WTC11 (cell line): ENCODE measurements at places on chromosomes 5 and 9.
A peak's percentile ranks its signal among the peaks of the same experiment; 100 is the strongest.

DNA sequence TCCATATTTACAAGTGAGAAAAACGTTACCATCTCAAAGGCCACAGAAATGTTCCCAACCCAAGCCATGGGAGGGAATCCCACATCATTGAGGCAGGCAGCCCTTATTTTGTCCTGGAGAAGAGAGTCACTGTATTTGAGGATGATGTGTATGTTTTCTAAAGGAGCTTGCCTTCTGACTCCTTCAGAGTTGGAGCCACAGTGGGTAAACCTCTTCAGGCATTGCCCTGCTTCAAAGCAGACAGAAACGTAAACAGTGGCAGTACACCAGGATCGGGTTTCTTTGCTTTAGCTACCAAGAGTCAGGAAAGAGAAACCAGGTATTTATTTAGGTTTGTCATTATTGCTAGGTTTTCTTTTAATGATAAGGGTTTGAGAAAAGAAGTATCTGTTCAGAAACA lies 45.7 kb downstream of the MUSK start:
- H3K4me1 ChIP-seq = peaks cover 15% of the 10 kb centered on the region
- peak overlapping the region; percentile 77 for H3K27ac ChIP-seq
- DNase-seq = no peak
- no peak overlapping the region for H3K4me3 ChIP-seq
- no peaks in the 10 kb centered on the region for H3K27me3 ChIP-seq

DNA sequence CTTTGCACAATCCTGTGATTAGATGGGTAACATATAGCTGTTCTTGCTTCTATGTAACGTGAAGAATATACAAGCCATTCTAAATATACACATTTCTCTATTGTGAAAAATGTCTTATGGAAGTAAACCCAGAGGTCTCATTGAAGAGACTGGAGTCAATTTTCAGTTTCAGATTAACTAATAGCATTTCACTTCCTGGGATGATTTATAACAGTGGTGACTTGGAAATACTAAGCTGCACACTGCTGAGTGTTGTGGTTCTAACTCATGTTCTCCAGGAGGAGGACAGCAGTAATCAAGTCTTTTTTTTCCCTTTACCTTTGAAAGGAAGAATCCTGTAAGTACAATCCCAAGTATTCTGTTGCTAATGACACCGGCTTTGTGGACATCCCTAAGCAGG lies 3.3 kb downstream of the CTSL start:
- peaks cover 6% of the 10 kb centered on the region; the same call in 1 of the 2 replicates for H3K36me3 ChIP-seq
- H3K4me3 ChIP-seq = no peak overlapping the region
- H3K27me3 ChIP-seq = peaks cover 13% of the 10 kb centered on the region
- peaks cover 11% of the 10 kb centered on the region for H3K4me1 ChIP-seq

- no peak overlapping the region for H3K27ac ChIP-seq
- no peaks in the 10 kb centered on the region for H3K4me1 ChIP-seq
- no peak overlapping the region for H3K4me3 ChIP-seq
- H3K27me3 ChIP-seq = no peaks in the 10 kb centered on the region
- no peaks in the 10 kb centered on the region for H3K36me3 ChIP-seq
- DNase-seq = no peak
Measured at GRCh38 chr9:28616310-28616709, 1043.0 kb upstream of the C9orf72 start.

- no peak overlapping the region for H3K27ac ChIP-seq
- no peak overlapping the region for H3K4me3 ChIP-seq
- no peak for DNase-seq
- H3K4me1 ChIP-seq = no peaks in the 10 kb centered on the region
- H3K27me3 ChIP-seq = no peaks in the 10 kb centered on the region
- no peaks in the 10 kb centered on the region for H3K36me3 ChIP-seq
Measured at GRCh38 chr5:148849461-148849860, 23.1 kb downstream of the ADRB2 start.

DNA sequence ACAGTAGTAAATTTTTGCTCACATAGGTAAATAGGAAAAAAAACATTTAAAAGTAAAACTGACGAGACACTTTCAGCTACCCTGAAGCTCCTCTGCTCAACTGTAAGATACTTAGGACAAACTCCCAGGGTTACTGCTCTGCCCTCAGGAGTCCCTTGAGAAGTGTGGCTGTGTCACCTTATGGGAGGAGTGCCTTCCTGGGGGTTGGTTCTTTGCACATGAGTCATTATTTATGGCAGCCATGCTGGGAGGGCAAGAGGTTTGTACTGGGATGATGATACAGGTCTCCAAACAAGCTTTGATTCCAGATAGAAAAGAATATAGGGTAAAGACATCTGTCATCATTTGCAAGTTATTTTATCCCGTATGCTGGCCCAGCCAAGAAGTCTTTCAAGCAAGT lies 45.9 kb downstream of the TTC1 start:
- H3K27me3 ChIP-seq = no peaks in the 10 kb centered on the region
- H3K4me1 ChIP-seq = no peaks in the 10 kb centered on the region; the same call in 1 of the 2 replicates
- H3K36me3 ChIP-seq = peaks cover 76% of the 10 kb centered on the region
- no peak for DNase-seq
- H3K4me3 ChIP-seq = no peak overlapping the region
- no peak overlapping the region for H3K27ac ChIP-seq

- H3K4me3 ChIP-seq = no peak overlapping the region
- no peaks in the 10 kb centered on the region for H3K36me3 ChIP-seq
- peaks cover 18% of the 10 kb centered on the region for H3K27me3 ChIP-seq
- H3K4me1 ChIP-seq = peaks cover 13% of the 10 kb centered on the region
- no peak for DNase-seq
Measured at GRCh38 chr9:100413839-100414420, 13.0 kb upstream of the MSANTD3 start.

DNA sequence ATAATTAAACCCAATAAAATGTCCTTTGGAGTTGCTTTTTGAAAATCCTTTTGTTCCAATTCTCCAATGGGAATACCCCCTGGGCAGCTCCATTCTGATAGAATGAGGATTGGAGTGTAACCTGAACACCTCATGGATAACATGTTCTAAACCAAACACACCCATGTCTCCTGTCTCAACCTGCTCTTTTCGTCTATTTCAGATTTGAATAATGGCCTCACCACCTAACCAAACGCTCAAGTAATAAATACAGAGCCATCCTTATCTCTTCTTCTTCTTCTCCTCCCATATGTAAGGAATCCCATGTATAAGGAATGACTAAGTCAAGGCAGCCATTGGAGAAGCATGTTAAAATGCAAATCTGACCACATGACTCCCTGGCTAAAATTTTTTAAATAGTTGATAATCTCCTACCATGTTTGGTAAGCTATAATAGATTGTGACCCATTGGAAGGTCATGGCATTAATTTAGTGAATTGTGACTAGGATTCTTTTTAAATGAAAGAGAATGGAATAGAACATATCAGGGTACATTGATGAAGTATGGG lies 26.0 kb downstream of the ELL2 start:
- H3K27ac ChIP-seq = no peak overlapping the region
- no peaks in the 10 kb centered on the region for H3K27me3 ChIP-seq
- H3K4me3 ChIP-seq = no peak overlapping the region

DNA sequence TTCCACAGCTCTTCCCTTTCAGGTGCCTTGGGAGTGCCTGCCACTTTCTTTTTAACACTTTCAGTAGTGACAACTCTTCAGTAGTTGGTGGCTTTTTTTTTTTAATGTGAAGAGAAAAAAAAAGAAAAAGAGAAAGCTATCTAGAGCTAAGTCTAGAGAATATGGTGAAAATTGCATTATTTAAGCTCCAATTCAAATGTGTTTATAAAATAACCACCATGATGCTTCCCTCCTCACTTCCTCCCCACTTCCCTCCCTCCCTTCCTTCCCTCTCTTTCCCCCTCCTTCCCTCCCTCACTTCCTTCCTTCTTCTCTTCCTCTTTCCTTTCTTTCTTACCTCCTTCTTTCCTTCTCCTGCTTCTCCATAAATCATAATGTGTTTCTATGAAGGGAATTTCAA lies 456.7 kb upstream of the ACTBL2 start:
- H3K27ac ChIP-seq = no peak overlapping the region
- no peaks in the 10 kb centered on the region for H3K27me3 ChIP-seq
- no peak overlapping the region for H3K4me3 ChIP-seq
- peaks cover 4% of the 10 kb centered on the region; the same call in 1 of the 2 replicates for H3K36me3 ChIP-seq
- DNase-seq = no peak

DNA sequence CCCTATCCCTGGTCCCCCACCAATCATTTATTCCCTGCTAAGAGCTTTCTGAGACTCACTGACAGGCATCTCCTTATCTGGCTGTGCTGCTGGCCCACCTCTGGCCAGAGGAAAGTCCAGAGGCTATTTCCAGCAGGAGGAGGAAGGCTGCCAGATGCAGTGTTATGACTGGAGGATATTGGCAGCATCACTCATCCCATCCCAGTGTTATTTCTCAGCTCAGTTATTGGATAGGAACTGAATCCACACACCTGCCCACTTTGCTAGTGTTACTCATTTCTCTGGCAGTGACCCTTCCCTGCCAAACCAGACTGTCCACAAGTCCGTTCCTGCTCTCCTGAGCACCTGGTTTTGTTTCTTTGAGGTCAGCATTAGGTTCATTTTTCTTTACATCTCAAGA lies 228.2 kb downstream of the GRIA1 start:
- no peak for DNase-seq
- no peaks in the 10 kb centered on the region for H3K4me1 ChIP-seq
- H3K27ac ChIP-seq = no peak overlapping the region
- H3K27me3 ChIP-seq = no peaks in the 10 kb centered on the region
- H3K4me3 ChIP-seq = no peak overlapping the region

DNA sequence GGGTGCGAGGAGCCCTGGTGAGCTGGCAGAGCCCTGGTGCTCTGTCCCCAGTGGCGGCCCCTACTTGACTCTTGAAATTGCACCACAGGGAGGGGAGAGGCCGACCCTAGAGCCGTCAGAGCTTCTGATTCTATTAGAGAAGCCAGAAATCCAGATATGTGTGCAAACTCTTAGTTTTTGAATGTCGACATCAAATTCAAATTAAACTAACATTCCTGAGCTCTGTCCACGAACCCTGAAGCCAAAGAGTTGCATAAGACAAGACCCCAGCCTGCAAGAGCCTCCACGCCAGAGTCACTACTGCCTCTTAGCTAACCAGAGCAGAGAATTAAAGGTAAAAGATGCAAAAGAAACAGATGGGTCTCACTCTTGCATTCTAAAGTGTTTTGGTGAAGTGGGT lies 29.8 kb upstream of the MSX2 start:
- peaks cover 43% of the 10 kb centered on the region for H3K4me1 ChIP-seq
- no peak overlapping the region for H3K27ac ChIP-seq
- no peak for DNase-seq
- H3K27me3 ChIP-seq = peaks cover 59% of the 10 kb centered on the region
- H3K4me3 ChIP-seq = no peak overlapping the region

- no peak overlapping the region for H3K27ac ChIP-seq
- 0 out of 2 replicates have a peak, but pooled peaks cover 2% of the 10 kb centered on the region for H3K4me1 ChIP-seq
- peaks cover 18% of the 10 kb centered on the region for H3K27me3 ChIP-seq
Measured at GRCh38 chr5:137501846-137502406, 2.8 kb upstream of the SPOCK1 start.

DNA sequence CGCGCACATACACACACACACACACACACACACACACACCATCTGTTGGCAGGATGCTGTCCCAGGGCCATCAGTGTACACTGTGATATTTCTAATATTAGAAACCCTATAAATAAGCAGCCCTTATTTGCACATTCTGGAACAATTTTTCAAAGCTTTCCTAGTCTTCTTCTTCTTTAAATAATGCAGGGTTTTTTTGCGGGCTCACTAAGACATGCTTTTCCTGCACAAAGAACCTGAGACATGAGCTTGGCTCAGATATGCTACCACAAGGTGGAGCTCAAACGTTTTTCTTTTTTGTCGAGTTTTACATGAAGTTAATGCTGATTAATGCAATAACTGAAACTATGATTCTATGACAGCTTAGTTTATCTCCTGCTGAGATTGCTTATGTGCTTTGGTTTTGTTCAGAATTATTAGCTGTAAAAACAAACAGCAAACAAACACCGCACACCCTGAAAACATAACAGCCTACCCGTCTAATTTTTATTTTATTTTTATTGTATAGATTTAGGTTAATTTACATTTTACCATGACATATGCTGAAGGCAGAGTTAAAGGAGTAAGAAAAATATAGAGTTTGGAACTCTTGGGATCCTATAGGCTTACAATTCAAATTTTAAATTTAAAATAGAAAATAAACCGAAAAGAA lies 95.8 kb downstream of the ALDH1A1 start:
- no peaks in the 10 kb centered on the region for H3K27me3 ChIP-seq
- DNase-seq = no peak
- H3K27ac ChIP-seq = no peak overlapping the region
- peaks cover 16% of the 10 kb centered on the region for H3K4me1 ChIP-seq
- H3K36me3 ChIP-seq = no peaks in the 10 kb centered on the region
- H3K4me3 ChIP-seq = no peak overlapping the region

DNA sequence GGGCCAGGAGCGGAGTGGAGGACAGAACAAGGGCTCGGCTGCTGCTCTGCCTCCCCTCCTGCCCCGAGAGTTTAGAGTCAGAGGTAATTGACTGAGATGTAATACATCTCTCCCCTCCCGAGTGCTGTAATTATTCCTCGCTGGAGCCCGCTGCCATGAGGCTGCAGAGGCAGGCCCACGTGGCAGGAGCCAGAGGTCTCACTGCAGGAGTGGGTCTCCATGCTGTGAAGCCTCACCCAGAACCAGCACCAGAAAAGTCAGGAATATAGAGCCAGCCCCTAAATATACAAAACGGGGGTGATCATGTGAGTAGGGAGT lies 2.5 kb downstream of the FAM163B start:
- DNase-seq = no peak
- H3K4me1 ChIP-seq = peaks cover 9% of the 10 kb centered on the region
- H3K4me3 ChIP-seq = no peak overlapping the region
- no peaks in the 10 kb centered on the region for H3K36me3 ChIP-seq
